ENCODE measurements at places on chromosomes 6 and 20. TPM values are rescaled to one million over a fixed set of nuclear protein-coding genes. Genes with fewer than 3 reads are reported as not detected.

Gene OR2B6
- not detected for total RNA-seq

Gene SLC4A11
- 0.55 TPM for total RNA-seq

Gene CST4
- total RNA-seq, result not detected

Gene TFAP2D
- total RNA-seq, result not detected

Gene RRBP1
- total RNA-seq, result 46.7 TPM

Gene SUMO4
- 1.8 TPM for total RNA-seq

Gene PPP1R3G
- total RNA-seq, result 0.07 TPM

Gene CPNE1
- 245 TPM for total RNA-seq

Gene RNASET2
- 17.7 TPM for total RNA-seq

Gene VSX1
- 4.2 TPM for total RNA-seq

Gene RBL1
- total RNA-seq, result 25.6 TPM

Gene PSMB9
- total RNA-seq, result not detected

Gene HRH3
- 0.86 TPM for total RNA-seq

Gene SLC24A3
- 0.51 TPM for total RNA-seq

Gene E2F1
- total RNA-seq, result 94.9 TPM

Gene COQ3
- 10.9 TPM for total RNA-seq

Gene GABRR1
- total RNA-seq, result not detected

Gene SALL4
- total RNA-seq, result 90.7 TPM

Gene RRAGD
- total RNA-seq, result 14.0 TPM

Gene TSPYL4
- total RNA-seq, result 55.6 TPM

Gene JAG1
- total RNA-seq, result 67.7 TPM

Gene MYBL2
- 124 TPM for total RNA-seq

Gene RIMS1
- 4.5 TPM for total RNA-seq

Gene MYLK4
- total RNA-seq, result 0.96 TPM

Gene LPA
- 0.43 TPM for total RNA-seq

Gene ACSS1
- total RNA-seq, result 14.0 TPM

Gene PKHD1
- 0.25 TPM for total RNA-seq

Gene BNIP5
- not detected for total RNA-seq

Gene CFAP206
- 0.86 TPM for total RNA-seq

Gene PTCHD4
- 1.4 TPM for total RNA-seq

Gene RBPJL
- not detected for total RNA-seq

Gene PPIL6
- 3.3 TPM for total RNA-seq

Gene CST2
- total RNA-seq, result not detected

Gene FAXC
- 26.7 TPM for total RNA-seq

Gene PRND
- not detected for total RNA-seq

Gene SIGLEC1
- not detected for total RNA-seq

Gene OR12D3
- not detected for total RNA-seq

Gene IMPG1
- not detected for total RNA-seq

Gene BLCAP
- total RNA-seq, result 43.2 TPM

Gene TSPO2
- total RNA-seq, result not detected

Gene CCDC167
- 73.1 TPM for total RNA-seq

Gene C6orf52
- total RNA-seq, result 8.2 TPM

Gene FAM217A
- total RNA-seq, result not detected

All from neural crest cell (in vitro differentiated cells).